ENCODE measurements at places on chromosomes 2 and 18.

DNA sequence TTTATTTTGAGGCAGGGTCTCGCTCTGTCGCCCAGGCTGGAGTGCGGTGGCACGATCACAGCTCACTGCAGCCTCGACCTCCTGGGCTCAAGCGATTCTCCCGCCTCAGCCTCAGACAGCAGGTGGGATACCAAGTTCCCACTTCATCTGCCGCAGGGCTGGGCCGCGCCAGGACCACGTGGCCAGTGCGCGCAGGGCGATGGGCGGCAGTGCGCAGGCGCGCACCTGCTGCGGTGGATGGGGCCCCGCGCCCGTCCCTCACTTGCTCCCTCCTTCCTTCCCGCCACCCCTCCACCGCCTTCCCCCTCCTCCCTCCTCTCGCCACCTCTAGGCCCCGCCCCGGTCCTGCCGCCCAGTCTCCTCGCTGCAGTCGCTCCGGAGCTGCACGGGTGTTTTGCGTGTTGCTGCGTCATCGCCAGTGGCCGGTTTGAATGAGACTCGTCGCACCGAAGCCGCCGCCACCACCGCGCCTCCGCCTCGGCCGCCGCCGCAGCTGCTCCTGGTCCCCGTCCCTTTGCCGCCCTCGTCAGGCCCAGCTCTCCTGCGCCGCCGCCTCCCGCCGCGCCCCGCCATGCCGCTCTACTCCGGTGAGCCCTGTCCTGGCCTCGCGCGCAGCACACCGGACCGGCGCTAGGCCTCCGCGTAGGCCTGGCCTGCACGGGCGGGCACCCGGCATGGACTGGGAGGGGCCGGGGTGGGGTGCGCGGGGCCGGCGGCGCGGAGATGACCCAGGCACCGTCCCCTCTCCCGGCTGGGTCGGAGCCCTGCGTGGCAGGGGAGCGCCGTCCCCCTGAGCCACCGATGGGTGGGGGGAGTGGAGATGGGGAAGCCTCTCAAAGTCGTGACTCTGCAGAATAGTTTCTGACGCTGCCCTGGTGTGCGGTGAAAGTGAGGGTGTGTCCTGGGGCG, at the start of gene USP14:
Gene USP14 (plus strand): TSS at position 430 of the 909 bp plus-strand sequence. CDS start 142 bp downstream, at position 572.
- DNase-seq, result peak; percentile 99

DNA sequence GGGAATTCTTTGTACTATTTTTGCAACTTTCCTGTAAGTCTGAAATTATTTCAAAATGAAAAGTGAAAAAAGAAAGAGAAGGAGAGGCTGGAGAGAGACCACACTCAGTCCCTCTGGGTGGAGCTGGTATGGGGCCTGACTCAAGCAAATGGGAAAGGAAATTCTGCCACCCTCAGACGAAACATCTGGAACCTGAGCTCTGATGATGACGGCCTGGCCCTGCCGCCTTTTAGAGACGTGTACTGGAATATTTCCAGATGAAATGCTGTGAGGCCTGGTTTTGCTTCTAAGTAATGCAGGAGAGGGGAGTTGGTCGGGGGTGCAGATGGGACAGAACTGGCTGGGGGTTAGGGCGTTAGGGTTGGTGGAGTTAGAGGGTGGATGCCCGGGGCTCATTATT, 57.4 kb upstream of the GLI2 start:
- peak; percentile 11 for DNase-seq

GRCh38 chr2:44100351-44100750, 68.3 kb upstream of the PPM1B start:
- no peak for DNase-seq

- DNase-seq, result no peak
Observed at GRCh38 chr18:57461652-57462269, 26.6 kb downstream of the ONECUT2 start.

DNA sequence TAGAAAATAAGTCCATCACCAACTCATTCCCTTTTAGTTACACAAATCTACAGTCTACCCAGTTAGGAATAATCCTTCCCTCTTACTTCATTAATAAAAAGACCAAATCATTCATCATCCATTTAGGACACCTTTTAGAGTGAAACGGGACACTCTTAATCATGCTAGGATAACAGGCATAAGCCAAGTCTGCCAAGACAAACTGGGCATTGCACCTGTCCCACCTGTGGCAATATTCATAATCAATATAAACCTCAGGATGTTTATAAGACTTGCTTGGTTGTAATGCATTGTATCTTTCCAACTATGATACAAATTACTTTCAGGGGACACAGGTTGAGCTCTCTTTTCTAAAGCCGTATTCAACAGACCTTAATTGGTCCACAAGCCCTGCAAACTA, 82.7 kb upstream of the SH3BP4 start:
- no peak for DNase-seq

DNA sequence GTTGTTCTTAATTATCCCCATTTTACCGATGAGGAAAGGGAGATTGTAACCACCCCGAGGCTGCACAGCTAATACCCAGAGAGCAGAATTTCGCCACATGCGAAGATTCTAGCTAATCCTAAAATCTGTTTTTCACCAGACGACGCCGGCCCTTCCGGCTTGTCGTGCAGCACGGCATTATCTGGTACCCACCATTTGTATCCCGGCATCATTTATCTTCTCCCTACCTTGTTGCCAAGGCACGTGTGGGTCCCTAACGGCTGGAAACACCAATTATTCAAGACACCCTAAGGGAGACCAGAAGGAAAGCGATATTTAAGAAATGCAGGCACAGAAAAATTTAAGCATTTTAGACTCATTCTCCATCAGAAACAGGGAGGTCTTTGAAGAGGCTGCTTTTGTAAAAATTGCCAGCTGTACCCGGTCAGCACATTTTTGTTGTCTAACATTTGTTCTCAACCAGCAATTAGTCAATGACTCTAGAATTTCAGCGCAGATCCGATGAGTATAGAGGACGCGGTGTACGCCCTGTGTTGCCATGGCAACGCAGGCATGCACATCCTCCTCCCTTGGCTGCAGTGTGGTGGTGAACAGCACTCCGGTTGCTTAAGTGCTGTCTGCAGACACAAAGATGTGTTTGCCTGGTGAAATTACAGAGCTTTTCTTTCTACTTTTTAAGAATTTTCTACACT, 111.6 kb downstream of the AGAP1 start:
- peak; percentile 80 for DNase-seq

GRCh38 chr2:66869076-66869475, 434.2 kb downstream of the MEIS1 start:
- DNase-seq, result no peak

GRCh38 chr18:74587441-74587840, 10.2 kb upstream of the ZNF407 start:
- DNase-seq, result no peak

DNA sequence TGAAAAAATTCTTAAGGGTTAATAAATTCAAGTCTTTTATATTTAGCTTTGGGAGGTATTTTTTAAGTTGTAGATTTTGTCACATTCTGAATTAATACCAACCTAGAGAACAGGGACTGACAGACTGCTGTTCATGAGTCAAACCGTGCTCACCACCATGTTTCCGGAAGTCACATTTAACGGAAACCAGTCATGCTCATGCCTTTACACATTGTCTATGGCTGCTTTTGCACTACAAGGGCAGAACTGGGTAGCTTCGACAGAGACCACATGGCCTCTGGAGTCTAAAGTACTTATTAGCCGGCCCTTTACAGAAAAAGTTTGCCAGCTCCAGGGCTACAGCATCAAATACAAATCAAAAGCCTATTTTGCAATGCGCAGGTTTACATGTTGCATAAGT, 33.3 kb downstream of the LONRF2 start:
- no peak for DNase-seq

DNA sequence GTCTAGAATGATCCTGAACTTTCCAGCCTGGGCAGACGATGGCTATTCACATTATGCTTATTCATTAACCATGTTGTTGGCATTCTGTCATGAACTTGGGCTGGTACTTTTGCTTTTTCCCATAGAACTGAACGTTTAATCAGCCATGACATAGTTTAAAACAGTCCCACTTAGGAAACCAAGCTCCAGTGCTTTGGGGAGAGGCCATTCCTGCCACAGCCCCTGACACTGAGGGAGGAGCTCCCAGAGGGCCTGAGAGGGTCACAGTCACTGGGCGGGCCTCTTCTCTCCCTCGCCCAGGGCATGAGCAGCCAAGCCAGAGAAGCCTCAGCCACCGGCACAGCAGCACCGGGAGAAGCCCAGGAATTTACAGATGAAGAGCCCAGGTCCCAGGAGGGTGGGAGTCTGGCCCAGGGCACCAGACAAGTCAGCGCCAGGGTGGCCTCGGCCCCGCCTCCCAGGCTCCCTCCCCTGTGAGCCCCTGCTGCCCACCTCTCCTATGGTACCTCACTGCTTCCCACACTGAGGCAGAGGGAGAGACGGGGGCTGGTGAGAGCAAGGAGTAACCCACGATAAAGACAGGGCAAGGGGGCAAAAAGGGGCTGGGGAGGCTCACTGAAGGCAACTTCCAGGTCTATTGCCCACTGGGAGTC, 33.6 kb downstream of the MAL start:
- DNase-seq, result peak; percentile 93

DNA sequence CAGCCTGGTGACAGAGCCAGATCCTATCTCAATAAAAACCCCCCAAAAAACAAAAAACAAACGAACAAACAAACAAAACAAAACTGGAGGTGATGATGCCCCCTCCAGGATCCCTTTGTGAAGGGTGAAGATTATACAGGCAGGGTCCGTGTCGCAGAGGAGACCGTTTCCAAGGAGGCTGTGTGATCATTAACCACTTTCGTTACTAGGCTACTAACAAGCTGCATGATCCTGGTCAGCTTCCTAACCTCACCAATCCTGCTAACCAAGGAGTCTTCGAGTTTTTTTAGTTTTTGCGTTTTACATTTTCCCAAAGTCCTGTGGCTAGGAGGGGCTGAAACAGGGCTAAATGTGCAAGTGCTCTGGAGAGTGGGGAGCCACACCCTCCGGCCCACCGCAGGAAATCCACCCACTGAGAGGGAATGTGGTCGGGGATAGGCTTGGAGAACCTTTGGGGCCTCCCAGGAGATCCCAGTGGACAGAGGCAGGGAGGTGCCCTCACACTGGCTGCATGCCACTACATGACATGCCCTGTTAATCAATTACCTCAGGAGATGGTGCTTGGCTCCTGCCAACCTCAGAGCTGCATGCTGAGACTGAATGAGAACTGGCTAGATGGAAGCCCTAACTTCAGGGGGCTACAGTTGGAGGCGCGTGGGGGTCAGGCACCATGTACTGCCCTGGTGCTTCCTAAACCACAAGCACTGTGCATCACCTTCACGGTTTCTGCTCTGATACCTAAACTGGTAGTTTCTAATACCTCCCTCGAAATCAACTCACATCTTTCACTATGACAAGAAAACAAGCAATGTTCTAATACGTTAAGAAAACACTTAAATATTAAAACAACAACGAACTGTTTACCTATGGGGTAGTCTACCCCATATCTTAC, 67.5 kb upstream of the RGPD5 start:
- DNase-seq, result peak; percentile 74

- peak; percentile 86 for DNase-seq
Observed at GRCh38 chr2:111923276-111923804, 24.9 kb downstream of the MERTK start.

- DNase-seq, result no peak
Observed at GRCh38 chr2:214674278-214674677, 135.2 kb downstream of the BARD1 start.

DNA sequence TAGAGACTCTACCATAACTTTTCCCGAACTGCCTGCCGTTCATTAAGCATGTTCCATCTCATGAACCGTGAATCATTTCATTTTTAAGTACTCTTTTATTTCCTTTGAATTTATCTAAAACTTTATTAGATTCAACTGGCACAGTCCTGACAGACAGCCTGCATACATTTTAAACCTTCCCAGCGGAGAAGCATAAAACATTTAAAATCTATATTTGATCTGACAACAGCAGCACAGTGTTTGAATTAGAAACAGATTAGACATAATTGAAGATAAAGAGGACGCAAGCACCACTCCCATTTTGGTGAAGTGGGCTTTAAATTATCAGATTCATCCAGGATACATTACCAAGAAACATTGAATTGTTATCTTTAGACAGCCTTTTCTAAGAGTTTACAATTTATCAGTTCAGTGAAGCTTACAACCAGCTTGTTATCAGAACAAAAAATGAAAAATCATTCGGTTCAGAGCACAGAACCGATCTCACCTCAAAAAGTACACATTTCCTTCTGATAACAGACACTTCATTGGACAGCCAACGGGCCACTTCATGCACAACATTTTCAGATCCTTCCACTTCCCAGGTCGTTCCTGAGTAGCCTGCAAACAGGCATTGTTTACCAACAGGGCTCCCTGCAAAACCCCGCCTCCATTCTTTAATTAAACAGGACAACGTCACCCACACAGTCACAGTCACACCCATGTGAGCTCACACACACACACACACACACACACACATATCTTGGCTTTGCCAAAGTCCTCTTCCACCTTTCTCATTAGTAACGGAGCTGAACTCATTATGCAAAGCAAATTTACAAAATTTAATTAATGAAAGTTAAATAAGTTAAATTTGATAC, 171.2 kb downstream of the SP3 start:
- DNase-seq, result no peak

GRCh38 chr18:24818441-24818840, 358.0 kb downstream of the HRH4 start:
- DNase-seq, result peak; percentile 47

- DNase-seq, result no peak
Observed at GRCh38 chr2:239383759-239384156, 17.1 kb downstream of the HDAC4 start.

DNA sequence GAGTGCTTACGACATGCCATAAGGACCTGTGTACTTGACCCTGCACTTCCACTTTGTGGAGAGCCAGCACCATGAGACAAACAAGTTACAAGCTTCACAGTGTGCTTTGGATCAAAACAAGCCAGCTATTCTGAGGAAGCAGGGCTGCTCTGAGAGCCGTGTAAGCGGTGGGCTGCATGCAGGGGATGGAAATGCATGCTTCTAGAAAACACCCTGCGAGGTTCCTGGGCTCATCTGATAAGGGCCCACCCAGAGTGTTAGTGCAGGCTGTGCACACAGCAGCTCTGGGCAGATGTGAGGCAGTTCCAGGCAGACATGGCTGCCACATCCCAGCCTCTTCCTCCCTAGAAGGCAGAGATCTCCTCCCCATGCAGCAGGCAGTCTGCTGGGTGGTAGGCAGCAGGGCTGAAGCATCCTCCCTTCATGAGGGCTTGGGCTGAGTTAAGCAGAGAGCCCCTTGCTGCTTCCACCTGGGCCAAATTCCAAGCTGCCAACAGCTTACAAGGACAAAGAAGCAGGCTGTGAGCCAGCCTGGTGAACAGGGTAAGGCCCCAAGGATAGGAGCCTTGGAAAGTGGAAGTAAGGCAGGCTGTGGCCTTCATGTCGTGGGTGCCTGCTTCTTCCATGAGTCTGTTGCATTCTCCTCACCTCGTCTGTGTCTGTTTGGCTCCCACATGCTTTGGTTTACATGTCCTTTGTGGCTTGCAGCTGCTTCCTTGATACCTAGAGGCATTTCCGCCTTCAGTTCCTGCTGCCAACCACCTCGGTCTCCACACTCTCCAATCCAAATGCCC, 7.7 kb downstream of the PSD4 start:
- DNase-seq, result no peak

- DNase-seq, result no peak
Observed at GRCh38 chr2:152155209-152155608, 20.4 kb downstream of the STAM2 start.

- no peak for DNase-seq
Observed at GRCh38 chr2:27060323-27060722, 8.9 kb downstream of the AGBL5 start.

Data from kidney (tissue), 22 donors.